KG1 (cell line): ENCODE measurements at places on chromosomes 16 and 17.

DNA sequence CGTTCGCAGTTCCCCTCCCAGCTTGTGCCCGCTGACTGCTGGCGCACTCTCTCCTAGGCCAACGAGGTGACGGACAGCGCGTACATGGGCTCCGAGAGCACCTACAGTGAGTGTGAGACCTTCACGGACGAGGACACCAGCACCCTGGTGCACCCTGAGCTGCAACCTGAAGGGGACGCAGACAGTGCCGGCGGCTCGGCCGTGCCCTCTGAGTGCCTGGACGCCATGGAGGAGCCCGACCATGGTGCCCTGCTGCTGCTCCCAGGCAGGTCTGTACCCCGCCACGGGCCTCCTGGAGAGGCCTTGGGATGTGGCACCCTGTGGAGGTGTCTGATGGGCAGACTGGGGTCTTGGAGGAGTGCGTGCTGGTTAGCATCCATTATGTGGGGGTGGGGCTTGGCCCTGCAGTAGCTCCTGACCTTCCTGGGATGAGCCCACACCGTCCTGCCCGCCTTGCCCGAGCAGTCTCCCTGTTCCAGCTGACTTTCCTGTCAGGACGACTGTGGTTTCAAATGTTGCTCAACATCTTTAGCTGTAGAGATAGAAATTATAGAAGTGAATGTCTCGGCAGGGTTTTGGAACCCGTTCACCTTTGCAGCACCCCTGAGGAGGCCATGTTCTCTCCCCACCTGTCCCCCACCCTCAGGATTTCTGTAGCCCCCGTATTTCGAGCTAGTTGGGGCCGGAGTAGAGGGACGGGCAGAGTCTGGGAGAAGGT is 44.9 kb upstream of the CAPN15 start:
- no peak for DNase-seq

GRCh38 chr17:29566473-29567303 is at the start of gene ABHD15:
Gene ABHD15, minus strand, starts transcription at chr17:29567037. Its CDS starts 71 bp downstream, at chr17:29566966.
- peak; percentile 41 for DNase-seq

DNA sequence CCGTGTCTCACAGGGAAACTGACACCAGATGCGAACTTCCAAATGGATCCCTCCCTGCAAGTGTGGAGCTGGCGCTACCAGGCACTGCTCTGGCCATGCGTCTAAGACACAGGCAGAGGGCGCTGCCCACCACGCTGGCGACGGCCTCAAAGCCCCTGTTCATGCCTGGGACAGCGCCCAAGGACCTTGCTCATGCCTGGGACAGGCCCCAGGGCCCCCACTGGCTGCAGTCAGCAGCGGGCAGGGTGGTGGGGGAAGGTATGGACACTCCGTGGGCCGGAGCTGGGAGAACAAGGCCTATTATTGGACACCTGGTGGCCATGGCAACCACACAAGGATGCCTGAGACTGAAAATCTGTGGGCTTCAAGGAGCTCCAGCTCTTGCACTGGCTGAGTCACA is 8.8 kb downstream of the ZG16B start:
- no peak for DNase-seq

DNA sequence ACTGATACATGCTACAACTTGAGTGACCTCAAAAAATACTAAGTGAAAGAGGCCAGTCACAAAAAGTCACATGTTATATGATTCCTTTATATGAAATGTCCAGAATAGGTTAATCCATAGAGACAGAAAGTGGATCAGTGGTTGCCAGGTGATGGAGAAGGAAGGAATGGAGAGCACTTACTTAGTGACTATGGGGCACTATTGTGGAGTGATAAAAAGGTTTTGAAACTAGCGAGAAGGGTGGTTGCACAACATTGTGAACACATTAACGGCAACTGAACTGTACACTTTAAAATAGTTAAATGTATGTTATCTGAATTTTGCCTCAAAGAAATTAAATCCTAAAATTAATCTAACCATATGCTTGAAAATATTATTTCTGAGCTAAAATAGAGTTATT is 25.9 kb downstream of the AMFR start:
- no peak for DNase-seq

DNA sequence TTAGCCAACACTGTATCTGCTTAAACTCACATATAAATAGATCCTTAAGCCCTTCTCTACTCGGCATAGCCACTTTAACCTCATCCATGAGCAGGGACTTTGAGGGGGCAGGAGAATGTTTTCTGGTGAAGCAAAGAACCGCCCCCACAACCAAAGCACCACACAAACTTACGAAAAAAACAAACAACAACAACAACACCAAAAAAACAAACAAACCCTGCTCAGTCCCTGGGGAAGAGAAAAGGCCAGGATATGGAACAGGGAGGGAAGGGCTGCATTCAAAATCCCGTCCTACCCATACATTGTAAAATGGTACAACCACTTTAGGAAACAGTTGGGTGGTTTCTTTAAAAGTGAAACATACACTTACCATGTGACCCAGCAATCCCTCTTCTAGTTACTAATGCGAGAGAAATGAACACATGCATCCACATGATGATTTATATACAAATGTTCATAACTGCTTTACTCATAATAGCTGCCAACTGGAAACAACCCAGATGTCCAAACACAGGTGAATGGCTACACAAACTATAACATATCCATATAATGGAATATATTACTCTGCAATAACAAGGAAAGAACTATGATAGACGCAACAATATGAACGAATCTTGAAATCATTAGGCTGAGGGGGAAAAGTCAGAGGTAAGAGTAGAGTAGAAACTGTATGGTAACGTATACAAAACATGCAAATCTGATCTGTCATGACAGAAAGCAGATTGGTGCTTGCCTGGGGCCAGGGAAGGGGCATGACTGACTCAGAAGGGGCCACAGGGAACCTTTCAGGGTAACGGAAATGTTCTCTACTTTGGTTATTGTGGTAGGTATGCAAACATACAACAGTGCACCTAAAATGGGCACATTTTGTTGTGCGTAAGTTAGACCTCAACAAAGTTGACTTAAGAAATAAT is 37.7 kb upstream of the TOB1 start:
- no peak for DNase-seq

DNA sequence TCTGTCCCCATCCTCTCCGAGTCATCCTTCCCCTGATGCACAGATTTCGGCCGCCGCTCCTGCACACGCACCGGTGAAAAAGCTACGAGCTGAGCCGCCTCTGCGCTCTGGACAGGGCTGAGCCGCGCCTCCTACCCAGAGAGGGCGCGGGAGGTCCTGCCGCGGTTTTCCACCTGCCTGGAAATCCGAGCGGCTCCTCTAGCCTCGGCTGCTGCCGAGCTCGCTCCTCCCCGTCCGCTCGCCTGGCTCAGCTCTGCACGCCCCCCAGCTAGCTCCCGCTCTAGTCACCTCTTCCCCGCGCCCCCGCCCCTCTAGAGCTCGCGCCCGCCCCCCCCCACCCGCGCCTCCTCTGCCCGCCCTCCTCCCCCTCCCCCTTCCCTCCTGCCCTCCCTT is 198 bp upstream of the SHISA9 start:
- no peak for DNase-seq

- peak; percentile 57 for DNase-seq
Observed at GRCh38 chr16:16127469-16128116, 95.7 kb downstream of the ABCC6 start.
